Osteoblast (primary cell): ENCODE measurements at places on chromosomes 5 and 9. TPM values are rescaled to one million over a fixed set of nuclear protein-coding genes. Genes with fewer than 3 reads are reported as not detected.

- no peaks in the 10 kb centered on the region for H3K27me3 ChIP-seq
- peaks cover 2% of the 10 kb centered on the region for H3K4me1 ChIP-seq
- H3K27ac ChIP-seq: no peak overlapping the region
- no peak overlapping the region for H3K4me3 ChIP-seq
- no peak for DNase-seq
- no peaks in the 10 kb centered on the region for H3K36me3 ChIP-seq
Measured at GRCh38 chr5:157283434-157283833, 17.5 kb downstream of the CYFIP2 start.

The LIFR gene
- 33.6 and 39.8 TPM in 2 replicates for total RNA-seq

DNA sequence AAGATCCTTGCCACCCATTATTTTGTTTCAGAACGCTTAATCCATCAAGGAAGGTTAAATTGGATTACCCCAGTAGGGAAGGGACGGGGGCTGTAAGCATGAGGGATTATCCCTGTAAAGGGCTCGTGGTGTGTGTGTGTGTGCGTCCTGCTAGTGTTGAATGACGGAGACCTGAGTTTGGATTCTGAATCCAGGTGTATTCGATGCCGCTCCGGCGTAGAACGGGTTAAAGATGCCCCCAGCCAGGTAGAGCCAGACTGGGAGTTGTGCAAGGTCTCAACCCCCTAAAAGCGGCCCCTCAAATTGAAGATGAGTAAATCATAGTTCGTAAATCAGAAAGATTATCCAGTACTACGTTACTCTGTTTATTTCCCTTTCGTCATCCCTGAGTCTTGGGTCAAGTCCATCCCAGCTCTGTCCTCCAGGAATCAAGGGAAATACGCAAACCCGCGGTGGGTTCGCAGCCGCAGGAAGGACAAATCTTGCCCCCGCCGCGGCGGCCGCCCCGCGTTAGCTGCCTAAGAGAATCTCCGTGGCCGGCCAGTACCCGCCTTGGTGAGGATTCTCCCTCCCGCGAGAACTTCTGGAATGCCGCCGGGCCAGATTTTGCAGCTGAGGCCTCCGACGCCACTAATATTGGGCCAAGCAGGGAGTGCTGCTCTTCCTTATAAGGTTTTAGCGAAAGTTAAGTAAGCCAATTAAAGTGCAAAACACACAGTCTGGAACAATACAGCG, 586 bp upstream of the MTAP start:
- H3K27ac ChIP-seq: peak overlapping the region; percentile 88
- no peaks in the 10 kb centered on the region for H3K27me3 ChIP-seq
- peak; percentile 86 for DNase-seq
- peaks cover 24% of the 10 kb centered on the region for H3K4me1 ChIP-seq
- H3K36me3 ChIP-seq: peaks cover 3% of the 10 kb centered on the region
- H3K4me3 ChIP-seq: peak overlapping the region; percentile 89

The PCDHA4 gene
- 0.72 and 0.88 TPM in 2 replicates for total RNA-seq

The LHX3 gene
- total RNA-seq: under 0.01 TPM in 1 of 2 replicates, not detected in the other

The S1PR3 gene
- 2.7 and 3.3 TPM in 2 replicates for total RNA-seq

GRCh38 chr9:34010979-34011378, 37.7 kb downstream of the UBAP2 start:
- H3K27me3 ChIP-seq: no peaks in the 10 kb centered on the region
- no peak for DNase-seq
- H3K4me1 ChIP-seq: no peaks in the 10 kb centered on the region
- no peak overlapping the region for H3K4me3 ChIP-seq
- peaks cover 14% of the 10 kb centered on the region for H3K36me3 ChIP-seq

DNA sequence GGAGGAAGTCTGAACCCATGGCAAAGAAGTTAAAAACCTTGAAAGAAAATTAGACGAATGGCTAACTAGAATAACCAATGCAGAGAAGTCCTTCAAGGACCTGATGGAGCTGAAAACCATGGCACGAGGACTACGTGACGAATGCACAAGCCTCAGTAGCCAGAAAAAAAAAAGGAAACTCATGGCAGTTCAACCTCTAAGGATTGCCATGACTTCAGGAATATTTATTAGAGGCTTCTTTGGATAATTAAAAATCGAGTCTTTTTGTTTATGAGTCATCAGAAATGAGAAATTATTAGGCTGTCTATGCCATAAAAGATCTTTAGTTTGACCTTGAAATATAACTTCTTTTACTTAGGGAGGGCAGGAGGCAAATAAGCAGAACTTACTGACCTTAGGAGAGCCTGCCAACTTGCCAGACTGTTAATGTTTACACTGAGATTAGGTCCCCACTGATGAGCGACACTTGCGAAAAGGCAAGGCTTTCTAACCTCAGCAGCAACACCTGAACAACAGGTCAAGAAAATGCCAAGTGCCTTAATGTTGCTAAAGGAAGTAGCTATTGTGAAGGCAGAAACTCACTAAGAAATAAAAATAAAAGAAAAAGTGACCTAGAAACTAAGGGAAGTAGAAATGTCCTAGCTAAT, 55.2 kb upstream of the TUSC1 start:
- H3K27me3 ChIP-seq: no peaks in the 10 kb centered on the region
- no peak for DNase-seq

GRCh38 chr9:68797116-68797515, 92.1 kb downstream of the PIP5K1B start:
- H3K4me3 ChIP-seq: no peak overlapping the region
- no peaks in the 10 kb centered on the region for H3K36me3 ChIP-seq
- H3K4me1 ChIP-seq: no peaks in the 10 kb centered on the region
- no peak for DNase-seq
